ENCODE measurements at places on chromosomes 5 and 9. TPM values are rescaled to one million over a fixed set of nuclear protein-coding genes. Genes with fewer than 3 reads are reported as not detected.
A peak's percentile ranks its signal among the peaks of the same experiment; 100 is the strongest.

The EIF4E1B gene
- total RNA-seq, result 1.3 TPM

- DNase-seq, result peak; percentile 89
Measured at GRCh38 chr5:98768160-98768959, 5.1 kb upstream of the RGMB start.

The WNT8A gene
- total RNA-seq, result 0.26 TPM

- DNase-seq, result no peak
Measured at GRCh38 chr9:4829969-4830368, 37.2 kb downstream of the RCL1 start.

DNA sequence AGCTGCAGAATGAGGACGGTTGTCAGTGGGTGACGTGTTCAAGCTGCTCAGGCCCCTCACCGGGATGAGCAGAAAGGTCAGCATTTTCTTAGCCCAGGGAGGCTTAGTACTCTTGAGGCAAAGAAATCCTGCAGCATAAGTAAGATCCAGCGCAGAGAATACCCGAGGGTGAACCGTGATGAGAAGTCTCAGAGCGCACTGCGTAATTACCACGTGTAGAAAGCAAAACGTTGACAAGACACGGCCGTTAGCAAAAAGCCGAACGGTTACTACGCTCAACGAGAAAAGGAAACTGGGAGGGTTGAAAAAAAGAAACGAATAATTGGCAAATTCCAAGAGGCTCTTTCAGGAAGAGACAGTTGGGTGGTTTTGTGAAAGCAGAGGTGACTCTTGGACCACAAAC, 104.0 kb downstream of the COL23A1 start:
- DNase-seq, result no peak

The PTPA gene
- 145 TPM for total RNA-seq

The DNM1 gene
- total RNA-seq, result 58.0 TPM

DNA sequence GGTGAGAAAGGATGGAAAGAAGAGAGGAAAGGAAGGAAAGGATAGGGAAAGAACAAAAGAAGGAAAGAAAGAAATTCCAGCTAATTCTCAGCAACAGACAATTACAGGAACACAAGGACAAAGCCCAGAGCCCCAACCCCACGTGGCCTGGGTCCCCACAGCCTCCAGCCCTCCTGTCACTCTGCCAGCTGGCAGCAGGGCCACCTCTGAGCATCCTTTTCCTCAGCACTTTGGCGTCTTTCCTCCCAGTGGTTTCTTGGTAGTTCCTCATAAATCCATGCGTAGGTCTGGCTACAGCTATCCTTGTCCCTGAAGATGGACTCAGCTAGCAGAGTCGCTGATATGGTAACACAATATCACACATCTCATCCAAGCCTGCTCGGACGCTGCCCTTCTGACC, 28.3 kb downstream of the ADAMTS2 start:
- no peak for DNase-seq

DNA sequence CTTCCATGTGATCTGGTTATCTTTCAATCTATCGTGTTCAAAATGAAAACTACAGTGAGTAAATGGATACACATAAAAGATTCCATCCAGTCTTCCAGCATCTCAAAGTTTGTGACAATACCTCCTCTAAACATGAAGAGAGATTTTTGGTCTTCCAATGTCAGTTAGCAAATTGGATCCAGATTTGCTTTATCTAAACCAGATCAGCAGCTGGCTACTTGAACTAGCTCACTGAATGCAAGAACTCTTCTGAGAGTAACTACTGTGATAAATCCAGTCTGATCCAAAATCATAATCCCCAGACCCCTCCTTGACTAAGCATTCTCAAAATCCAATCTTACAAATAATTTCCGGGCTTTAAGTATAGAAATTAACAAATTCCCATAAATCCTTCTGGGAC, 2177.9 kb upstream of the C9orf72 start:
- DNase-seq, result no peak

The C7 gene
- total RNA-seq, result 0.52 TPM

GRCh38 chr5:163473635-163474243, 13.3 kb downstream of the HMMR start:
- DNase-seq, result no peak

- DNase-seq, result no peak
Measured at GRCh38 chr5:176906126-176906525, 7.0 kb upstream of the HK3 start.

GRCh38 chr9:86459191-86459590, 105.0 kb upstream of the TUT7 start:
- DNase-seq, result no peak

DNA sequence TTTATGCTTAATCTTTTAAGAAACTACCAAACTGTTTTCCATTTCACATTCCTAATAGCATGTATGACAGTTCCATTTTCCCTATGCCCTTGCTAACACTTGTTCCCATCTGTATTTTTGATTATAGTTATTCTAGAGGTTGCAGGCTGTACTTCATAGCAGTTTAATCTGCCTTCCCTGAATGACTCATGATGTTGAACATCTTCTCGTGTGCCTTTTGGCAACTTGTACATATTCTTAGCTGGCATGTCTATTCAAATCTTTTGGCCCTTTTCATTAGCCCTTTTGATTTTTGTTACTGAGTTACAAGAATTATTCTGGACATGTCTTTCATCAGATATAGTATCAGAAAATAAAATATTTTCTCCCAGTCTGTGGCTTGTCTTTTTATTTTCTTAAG, 320.3 kb downstream of the DIRAS2 start:
- DNase-seq, result no peak

DNA sequence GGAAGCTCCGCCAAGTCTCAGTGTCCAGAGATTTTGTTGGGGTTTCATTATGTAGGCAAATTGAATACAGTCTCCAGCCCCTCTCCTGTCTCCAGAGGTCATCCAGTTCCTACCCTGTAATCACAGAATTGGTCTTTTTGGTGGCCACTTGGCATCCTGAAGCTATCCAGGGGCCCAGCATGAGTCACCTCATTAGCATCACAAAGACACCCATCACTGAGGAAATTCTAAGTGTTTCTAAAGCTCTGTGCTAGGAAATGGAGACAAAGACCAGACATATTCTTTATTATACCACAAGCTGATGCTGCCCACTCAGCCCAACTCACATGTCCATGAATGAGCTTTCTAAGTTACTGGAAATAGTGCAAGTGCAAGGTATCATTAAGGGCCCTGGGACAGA, 229.9 kb downstream of the DOCK8 start:
- DNase-seq, result peak; percentile 63

GRCh38 chr9:87742813-87743428, 17.0 kb downstream of the CTSL start:
- no peak for DNase-seq

DNA sequence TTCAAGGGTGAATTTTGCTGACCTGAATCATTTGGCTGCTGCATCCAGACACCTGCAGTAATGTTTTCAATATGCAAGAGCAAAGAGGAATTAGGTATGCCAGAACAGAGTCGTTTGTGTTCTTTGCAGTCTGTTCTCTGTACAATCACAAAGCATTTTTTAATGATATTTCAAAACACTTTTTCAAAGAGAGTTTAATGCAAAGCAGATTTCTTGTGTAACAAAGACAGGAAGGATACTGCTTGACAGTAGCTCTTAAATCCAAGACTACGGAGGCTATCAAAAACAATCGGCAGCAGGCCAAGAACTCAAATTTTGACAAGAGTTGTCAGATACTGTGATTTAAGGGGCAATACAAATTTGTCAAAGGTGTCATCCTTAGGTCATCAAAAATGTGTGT, 341.9 kb downstream of the GADD45G start:
- DNase-seq, result no peak

The FBP2 gene
- total RNA-seq, result not detected

The MXD3 gene
- 10.9 TPM for total RNA-seq

- DNase-seq, result no peak
Measured at GRCh38 chr5:6717687-6718086, 4.5 kb downstream of the TENT4A start.

GRCh38 chr5:136082390-136083193, 50.1 kb upstream of the SMAD5 start:
- DNase-seq, result peak; percentile 74

DNA sequence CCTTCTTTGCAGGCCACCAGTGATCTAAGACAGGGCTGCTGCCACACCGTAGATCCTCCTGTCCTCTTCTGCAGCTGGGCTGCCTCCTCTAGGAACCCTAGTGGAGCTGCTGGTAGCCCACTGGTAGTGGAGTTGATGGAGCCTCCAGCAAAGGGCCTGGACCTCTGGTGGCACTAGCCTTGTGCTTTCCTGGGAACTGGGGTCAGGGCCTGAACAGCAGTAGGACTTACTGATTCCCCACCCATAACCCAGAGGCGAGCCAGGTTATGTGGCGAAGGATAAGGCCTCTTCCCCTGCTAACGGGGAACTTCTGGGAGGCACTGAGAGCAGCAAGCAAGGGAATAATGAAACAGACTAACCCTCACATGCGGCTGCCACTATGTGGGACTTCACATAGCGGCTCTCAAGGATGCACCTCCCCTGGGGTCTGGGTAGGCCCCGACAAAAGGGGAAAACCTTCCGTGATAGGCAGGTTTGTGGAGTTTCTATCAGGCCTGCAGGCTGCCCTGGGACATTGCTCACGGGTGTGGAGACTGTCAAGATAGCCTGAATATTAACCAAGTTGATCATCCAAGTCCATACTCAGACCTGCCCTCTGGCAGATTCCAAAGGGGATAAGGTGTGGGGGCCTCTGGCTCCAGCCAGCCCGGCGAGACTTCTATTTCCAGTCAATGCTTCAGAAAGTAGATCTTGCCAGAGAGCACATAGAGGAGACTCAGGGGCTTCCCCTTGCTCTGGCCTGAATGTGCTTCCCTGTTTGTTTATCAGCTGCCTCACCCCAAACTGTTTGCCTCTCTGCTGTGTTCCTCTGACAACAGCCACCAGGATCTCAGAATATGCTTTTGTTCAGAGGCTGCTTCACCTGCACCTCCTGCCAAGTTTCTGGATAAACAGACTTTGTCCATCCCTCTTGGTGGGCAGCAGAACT, 7.4 kb downstream of the SLC22A4 start:
- DNase-seq, result no peak

The PDZD2 gene
- 9.9 TPM for total RNA-seq

DNA sequence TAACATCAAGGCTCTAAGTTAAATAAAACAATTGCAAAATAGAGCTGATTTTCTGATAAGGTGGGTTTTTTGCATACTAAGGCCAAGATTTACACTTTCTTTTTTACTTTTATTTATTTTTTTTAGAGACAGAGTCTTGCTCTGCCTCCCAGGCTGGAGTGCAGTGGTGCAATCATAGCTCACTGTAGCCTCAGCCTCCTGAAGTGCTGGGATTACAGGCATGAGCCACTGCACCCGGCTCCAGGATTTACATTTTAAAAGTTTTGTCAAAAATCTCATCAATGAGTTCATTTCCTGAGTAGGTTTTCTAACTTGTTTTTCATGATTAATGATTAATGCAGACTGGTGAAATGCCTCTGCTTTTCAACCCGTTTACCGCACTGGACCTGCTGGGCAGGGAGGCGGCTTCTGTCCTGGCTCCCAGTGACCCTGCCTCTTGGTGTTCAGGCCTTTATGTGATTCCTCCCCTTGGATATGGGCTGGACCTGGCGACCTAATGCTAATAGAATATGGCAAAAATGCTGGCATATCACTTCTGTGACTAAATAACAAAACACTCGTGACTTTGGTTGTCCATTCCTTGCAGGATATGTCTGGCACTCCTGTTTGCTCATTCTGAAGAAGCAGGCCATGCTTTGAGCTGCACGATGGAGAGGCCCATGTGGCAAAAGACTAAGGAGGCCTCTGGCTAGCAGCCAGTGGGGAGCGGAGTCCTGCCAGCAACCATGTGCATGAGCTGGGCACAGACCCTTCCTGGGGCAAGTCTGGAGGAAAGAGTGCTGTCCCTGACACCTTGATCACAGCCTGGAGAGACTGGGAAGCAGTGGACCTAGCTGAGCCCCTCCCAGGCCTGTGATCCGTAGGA, 72.2 kb upstream of the PTCH1 start:
- DNase-seq, result no peak

DNA sequence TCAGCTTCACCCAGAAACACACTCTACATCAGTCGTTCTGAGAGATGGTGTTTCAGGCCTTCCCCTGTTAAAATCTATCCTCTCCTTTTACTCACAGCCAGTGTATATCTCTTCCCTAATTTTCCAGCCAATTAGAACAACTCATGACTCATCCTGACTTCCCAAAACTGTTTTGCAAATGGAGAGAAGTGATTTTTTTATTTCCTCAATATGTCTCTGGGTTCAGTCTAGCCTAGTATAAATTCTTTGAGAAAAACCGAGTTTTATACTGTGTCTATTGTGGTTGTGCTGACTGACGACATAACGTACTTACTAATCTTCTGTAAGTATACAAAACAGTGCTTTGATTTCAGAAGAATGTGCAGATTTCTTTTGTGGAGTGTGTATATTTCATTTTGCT, 28.4 kb upstream of the CAST start:
- DNase-seq, result no peak

- DNase-seq, result no peak
Measured at GRCh38 chr5:141729387-141730006, 47.5 kb upstream of the ARAP3 start.

GRCh38 chr9:76415154-76415553, 20.9 kb upstream of the RFK start:
- no peak for DNase-seq

DNA sequence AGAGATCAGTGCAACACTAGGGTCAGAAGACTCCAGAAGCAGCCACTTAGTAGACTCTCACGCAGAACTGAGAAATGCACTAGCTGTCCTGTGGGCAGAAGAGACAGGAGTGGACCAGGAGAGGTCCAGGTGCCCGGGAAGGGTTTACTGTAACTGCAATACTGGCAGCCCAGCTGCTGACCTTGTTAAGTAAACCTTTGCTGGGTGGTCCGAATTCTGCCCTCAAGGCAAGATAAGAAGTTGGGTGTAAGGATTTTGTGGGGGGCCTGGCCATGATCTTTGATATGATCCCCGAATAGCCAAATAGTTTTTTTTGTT, 91.3 kb downstream of the PDE6A start:
- DNase-seq, result no peak

The TMC1 gene
- total RNA-seq, result 2.5 TPM

- DNase-seq, result no peak
Measured at GRCh38 chr9:17116400-17116837, 18.4 kb upstream of the CNTLN start.

The NUTM2F gene
- total RNA-seq, result not detected
